ENCODE measurements at places on chromosomes 16 and 17.

DNA sequence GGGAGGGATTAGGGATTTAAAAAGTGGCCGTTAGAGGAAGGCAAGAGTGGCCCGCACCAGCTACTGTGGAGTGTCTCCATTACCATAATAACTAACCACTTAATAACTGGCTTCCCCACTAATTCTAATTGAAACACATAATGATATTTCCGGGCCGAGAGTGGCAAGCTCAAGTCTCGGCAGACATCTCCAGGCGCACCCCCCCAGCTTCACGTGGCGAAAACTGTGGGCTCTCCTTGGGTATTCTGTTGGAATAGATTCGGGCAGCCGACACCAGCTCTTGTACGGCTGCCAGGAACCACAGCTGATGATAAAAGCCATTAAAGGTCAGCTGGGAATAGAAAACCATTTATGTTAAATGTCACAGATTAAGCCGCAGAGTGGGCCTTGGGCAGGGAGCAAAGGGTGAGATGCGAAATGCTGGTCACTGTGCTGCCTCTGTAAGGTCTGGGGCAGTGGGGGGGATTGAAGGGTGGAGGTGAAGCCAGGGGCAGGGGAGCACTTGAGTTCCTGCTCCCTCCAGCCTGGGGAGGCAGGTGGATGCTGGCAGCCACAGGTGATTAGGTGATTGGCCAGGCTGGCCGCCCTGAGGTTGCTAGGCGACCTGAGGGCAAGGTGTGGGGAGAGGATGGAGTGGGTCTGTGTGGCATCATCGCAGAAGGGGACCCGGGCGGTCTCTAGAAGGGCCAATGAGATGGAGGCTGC, 115.6 kb upstream of the SDK2 start:
- no peak for DNase-seq

- DNase-seq: no peak
These were observed 220.1 kb downstream of the FOXL1 start for GRCh38 chr16:86798247-86799041.

DNA sequence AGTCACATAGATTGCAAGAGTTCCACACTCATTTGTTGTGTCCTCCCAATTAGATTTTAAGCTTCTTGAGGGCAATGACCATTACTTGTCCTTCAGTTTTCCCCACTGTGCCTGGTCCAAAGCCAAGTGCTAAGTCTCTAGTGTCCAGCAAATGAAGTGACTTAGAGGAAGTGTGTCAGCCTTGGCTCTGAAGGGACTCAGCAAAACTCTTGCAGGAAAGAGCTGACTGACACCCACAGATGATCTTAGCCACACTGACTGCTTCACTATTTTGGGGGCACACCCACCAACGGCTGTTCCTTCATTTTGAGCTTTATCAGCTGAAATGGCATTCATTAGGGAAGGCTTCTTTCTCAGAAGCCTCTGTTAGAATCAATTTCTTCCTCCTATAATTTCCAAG, 358.1 kb downstream of the UTP18 start:
- DNase-seq: no peak

DNA sequence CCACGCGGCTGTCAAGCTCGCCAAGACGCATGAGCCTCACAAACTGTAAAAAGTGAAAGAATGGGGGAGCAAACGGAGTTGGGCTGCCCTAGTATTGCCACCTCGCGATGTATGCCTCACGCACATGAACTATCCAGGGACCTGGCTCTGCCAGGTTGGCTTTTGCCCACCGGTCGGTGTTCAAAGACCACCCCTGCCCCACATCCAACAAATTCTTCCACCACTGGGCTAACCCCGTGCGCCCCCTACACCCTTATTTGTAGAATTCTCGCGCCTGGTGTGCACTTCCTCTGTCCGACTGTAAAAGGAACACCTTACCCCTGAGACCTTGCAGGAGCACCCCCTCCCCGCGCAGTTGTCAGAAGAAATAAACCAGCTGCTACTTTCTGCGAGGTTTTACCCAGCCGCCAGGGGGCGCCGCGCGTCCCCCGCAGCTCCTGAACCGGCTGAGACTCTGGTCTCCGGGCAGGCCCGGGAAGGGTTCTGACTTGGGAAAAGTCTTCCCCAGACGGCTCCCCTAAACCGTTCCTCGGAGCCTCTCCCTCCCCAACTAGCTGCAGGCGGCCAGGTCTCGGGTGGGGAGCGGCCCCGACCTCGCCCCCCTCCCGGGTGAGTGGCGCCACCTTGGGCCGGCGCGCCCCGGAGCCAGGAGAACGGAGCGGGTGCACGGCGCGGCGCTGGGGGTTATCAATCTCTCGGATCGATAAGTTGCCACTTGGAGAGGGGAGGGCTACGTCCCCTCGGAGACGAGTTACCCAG, 1.7 kb upstream of the ZNF423 start:
- no peak for DNase-seq

DNA sequence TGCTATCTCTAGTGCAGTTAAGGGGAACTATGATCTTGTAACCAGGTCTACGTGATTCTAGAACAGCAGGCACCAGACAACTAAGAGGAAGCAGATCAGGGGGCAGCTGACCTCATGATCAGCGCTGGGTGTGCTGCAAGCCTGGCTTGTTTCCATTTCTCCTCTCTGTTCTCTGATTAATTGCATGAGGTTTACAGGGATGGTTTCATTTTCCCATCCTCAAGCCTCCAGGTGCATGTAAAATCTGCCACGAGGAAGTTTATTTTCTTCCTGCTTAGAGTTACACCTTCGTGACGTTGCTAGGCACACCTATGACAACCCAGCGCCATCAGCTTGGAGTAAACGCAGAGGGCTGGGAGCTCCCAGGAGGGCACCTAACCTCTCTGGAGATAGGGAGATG, 4.3 kb upstream of the NUPR1 start:
- no peak for DNase-seq

GRCh38 chr17:82658796-82659452, 10.7 kb upstream of the WDR45B start:
- no peak for DNase-seq

DNA sequence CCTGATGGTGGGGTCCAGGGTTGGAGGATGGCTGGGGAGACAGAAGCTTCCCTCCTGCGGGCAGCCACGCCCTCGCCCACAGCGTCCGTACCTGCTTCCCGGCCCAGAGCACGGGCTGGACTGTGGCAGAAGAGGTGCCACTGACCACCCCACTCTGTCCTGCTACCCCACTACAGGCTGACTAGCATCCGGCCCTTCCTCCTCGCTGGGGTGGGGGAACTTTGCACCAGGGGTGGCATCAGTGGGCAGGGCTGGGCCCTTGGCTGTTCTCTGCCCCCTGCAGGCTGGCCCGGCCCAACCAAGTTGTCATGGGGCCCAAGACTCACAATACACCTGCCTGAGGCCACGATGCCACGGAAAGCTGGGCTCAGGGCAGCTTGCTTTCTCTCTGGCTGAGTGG, 73.0 kb downstream of the KLHDC4 start:
- no peak for DNase-seq

GRCh38 chr16:50308237-50308965, 42.0 kb downstream of the ADCY7 start:
- no peak for DNase-seq

- no peak for DNase-seq
These were observed 3.3 kb downstream of the ERBB2 start for GRCh38 chr17:39702901-39703893.

DNA sequence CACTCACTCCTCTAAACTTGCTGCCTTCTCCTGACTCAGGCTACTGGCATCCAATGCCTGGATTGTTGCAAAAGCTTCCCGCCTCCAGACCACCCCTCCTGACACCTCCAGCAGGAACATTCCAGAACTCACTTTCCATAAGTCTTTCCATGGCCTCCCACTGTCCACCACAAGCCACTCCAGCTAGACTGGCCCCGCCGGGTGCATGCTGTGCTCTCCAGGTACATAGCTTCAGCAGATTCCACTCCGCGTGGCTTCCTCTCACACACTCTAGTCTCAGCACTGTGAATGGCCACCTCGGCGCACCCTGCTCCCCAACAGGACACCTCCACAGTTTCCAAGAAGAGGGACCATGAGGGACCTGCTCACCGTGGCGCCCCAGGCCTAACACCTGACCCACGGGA, 25.9 kb upstream of the FAAP100 start:
- DNase-seq: no peak

DNA sequence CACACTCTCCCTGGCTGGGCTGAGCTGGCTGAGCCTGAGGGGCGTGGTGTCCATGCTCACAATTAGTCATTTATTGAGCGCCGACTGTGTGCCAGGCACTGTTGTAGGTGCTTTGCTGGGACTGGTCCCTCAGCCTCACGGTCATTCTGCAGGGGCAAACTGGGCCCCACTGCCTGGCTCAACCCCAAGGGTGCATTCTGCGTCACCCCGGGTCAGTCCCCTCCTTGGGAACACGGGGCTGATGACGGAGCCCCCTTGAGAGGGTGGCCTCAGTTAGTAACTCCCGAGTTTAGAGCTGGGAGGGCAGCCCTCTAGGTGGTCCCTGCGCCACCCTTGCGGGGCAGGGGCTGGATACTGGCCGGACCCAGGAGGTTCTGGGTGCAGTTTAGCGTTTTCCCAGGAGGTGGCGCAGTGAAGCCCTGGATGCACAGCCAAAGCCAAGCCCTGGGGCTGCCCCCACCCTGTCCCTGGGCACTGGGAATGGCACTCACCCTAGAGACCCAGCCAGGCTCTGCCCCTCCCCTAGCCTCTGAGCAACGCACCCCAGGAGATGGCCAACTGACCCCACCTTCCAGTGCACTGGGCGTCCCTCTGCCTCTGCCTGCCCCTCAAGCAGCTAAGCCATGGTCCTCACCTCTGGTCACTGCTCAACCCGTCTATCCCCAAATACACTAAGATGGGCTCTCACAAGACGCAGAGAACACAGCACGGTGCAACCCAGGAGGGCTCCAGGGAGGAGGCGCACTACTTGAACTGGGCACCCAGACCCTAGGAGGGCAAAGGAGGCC, 243.2 kb upstream of the GSE1 start:
- DNase-seq: peak; percentile 8

- DNase-seq: no peak
These were observed 5.9 kb downstream of the CYGB start for GRCh38 chr17:76531486-76532038.

DNA sequence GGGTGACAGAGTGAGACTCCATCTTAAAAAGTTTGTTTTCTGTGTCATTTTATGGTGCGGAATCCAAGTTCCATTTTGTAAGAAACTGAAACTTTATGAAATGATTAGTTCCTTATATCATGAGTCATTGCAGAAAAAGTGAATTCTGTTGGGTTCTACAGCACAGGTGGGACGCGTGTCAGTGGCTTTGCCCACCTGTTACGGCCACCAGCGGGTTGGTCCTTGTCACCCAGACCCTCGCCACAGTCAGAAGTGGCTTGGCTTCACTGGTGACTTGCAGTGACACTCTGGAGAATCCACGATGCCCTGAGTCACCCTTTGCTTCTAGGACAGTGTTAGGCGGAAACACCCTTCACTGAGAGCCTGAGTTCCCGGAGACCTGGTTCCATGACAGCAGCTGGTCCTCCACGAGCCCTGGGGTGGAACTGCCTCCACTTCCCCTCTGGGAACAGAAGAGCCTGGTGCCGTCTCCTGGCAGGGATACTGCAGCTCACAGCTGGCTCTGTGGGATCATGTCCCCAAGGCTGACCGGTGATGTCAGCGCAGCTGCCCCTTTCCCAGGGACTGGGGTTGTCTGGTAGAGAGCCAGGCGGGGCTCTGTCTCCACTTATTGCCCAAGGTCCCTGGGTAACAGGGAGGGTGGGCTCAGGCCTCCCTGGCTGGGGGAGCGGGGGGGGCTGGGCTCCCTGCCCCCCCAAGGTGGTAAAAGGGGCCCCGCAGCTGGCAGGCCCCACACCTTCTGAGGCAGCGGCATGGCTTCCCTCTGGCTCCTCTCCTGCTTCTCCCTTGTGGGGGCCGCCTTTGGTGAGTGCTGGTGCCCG, at the start of gene CTRB1:
TSS of gene CTRB1 (plus strand) at position 733 of the 821 bp plus-strand sequence. CDS start at position 753, 20 bp downstream.
- DNase-seq: no peak

DNA sequence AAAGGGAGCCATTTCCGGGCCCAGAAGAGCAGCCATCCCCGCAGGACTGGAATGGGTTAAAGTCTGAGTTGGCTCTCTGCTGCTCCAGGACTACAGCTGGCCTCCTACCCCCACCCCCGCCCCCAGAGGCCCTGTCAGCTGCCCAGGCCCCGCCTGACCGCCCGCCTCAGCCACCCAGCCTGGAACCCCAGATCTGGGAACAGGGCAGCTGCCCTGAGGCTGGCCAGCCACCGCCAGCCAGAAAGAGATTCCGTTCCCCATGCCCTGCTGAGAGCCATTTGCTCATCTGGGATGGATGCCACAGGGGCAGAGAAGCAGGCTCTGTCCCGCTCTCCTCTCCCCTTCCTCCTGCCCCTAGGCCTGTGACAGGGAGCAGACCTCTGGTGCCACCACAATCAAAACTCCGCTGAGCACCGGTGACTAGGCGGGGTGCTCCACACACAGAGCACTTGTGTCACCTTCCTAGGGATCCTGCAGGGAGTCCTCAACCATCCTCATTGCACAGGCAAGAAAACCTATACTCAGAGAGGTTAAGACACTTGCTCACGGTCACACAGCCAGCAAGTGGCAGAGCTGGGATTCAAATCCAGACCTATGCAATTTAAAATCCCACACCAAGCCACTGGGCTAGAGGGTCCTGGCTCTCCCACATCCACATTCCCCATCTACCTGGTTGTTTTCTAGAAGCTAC, 44.1 kb downstream of the ZNF423 start:
- no peak for DNase-seq

- peak; percentile 52 for DNase-seq
These were observed at the start of gene MYO1D for GRCh38 chr17:32876417-32877163. TSS of gene MYO1D (minus strand) at chr17:32877124. CDS start at chr17:32876872, 252 bp downstream.

- DNase-seq: no peak
These were observed 142.9 kb upstream of the MON1B start for GRCh38 chr16:77048085-77048484.

DNA sequence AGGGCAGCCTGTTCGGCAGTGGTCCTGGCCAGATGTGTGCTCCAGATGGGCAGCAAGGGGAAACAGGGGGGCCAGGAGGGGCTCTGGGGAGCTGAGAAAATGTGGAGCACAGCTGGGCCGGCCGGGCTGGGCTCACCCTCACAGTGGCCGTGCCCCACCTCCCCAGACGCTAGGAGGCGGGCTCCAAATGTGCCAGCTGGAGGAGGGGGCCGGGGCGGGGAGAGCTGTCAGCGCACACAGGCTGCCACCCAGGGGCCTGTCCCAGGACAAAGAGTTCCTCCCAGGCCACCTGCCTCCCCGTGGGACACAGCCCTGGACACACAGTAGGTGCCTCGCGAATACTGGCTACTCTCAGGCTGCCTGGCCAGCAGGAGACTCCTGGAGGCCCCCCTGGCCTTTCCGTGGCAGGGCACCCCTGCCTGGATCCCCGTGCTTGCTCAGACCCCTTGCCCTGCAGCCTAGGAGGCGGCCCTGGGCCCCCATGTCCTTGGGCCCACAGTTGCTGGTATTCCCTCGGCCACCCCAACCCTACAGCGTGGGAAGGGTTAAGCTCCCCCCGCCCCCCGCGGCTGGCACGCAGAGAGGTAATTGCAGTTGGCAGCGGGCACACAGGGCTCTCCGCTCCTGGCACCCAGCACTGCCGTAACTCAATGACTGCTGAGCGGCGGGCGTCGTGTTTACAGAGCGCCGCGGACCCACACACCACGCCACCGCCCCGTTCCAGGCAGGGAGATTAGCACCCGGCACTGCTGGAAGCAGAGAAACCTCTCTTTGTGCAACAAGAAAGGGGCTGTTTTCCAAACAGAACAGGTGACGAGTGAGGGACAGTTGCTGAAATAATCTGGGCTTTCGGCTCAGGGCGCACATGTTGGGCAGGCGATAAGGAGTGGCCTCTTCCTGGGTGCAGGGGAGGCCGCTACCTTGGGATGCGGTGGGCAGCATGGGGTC, 32.2 kb downstream of the BAHCC1 start:
- no peak for DNase-seq
